Lower leg skin (tissue), 4 donors: ENCODE measurements at places on chromosomes 5 and 9.

DNA sequence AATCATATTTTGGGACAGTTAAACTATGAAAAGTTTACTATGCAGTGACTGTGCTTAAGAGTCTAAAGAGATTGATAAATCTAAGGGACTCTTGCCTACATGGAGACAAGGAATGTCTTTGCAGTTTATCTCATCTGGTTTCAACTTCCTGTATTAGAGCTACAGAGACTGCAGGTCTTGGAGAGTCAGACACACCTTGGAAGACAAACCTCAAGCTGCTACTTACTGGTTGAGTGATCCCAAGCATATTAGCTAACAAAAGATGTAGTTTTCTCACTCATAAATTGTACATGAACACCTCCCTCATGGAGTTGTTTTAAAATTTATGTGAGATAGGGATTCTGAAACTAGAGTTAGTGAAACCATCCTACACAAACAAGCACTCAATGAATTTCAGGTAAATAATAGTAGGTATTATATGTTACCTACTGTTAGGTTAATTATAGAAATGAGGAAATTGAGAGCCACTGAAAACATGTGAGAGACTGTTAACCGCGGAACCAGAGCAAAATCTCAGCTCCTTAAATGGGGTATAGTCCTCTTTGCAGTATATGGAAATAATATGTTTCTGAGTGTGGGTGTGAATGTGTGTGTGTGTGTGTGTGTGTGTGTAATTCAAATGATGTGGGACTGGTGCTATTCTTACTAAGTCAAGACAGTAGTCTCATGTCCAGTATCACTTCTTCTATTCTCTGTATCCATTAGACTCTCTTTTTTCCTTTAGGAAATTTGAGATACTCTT lies 752.1 kb downstream of the DTWD2 start:
- no peak for DNase-seq

GRCh38 chr5:155485386-155485785 lies 471.8 kb downstream of the KIF4B start:
- no peak for DNase-seq

- DNase-seq, result no peak
These were observed 36.0 kb upstream of the CREBRF start for GRCh38 chr5:173020154-173020581.

DNA sequence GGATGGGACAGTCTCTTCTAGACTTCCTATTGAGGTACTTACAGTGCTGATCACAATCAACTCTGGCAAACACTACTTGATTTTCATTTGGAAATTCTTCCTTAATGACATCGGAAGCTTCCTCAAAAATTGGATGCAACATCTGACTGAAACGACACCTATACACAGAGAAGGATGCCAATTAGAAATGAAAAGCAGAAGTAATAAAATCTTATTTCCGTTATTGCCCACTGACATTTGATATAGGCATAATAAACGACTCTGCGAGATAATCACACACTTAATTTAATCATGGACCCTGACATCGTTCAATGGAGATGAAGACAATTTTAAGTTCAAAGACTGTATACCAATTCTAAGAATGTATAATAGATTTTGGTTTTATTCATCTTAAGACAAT lies 46.4 kb downstream of the ERP44 start:
- no peak for DNase-seq

- DNase-seq, result no peak
These were observed 130.9 kb upstream of the GNA14 start for GRCh38 chr9:77779010-77779409.

- no peak for DNase-seq
These were observed 77.0 kb upstream of the LRRTM2 start for GRCh38 chr5:138951986-138952735.

- no peak for DNase-seq
These were observed 1568.5 kb upstream of the WWC1 start for GRCh38 chr5:166722939-166723338.

DNA sequence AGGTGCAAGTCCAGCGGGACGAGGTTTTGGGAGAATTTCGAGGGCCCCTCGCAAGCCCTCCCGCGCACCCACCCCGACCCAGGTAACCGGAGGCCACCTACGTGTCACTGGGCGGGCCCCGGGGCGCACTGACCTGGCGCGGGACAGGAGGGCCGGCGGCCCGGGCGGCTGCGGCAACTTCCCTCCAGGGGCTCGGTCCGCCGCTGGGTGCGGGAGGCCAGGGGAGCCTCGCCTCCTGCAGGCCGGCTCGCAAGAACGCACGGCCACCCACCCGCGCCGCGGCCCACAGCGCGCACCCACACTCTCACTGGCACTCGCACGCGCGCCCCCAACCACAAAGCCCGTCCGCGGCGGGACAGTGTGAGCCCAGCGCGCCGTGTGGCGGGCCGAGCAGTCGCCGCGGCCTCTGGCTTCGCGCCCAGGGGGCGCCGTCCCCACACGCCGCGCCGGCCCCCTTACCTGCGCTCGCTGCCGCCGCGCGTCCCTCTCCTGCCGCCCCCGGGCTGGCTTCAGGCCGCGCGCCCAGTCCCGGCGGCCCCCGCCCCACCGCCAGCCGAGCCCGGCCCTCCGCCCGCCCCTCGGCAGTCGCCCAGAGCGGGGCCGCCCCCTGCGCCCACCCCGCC lies 451 bp downstream of the LPAR1 start:
- DNase-seq, result peak; percentile 87

DNA sequence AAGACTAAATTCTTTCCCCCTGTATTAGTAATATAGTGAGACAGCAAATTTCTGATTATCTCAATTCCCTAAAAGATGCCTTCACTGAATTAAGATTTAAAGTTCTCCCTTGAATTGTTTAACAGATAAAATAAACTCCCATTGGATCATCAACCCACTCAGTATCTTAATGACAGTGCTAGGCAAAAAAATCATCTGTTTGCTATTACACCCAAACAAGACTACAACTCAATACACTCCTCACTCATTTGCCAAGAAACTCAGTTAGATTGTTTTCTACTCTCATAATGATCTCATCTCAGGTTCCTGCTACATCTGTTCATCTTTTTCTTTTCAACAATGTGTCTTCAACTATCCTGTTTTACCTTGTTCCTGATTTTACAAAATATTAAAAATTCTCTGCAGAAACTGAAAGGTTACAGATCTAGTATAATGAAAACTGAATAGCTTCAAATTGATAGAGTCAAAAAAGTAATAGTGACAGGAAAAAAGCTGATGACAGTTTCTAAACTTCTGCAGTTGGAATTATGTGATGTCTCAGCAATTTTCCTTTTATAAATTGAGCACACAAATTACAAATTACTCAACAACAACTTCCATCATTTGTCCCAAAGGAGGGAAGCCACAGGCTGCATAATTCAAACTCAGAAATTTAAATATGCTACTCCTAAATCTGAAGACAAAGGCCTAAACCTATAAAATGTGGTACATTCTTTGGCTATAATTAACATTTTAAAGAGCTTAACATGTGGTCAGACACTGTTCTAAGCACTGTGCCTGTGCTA lies 39.4 kb downstream of the HOMER1 start:
- DNase-seq, result no peak

- DNase-seq, result peak; percentile 79
These were observed 165.6 kb upstream of the IER5L start for GRCh38 chr9:129343424-129344375.

DNA sequence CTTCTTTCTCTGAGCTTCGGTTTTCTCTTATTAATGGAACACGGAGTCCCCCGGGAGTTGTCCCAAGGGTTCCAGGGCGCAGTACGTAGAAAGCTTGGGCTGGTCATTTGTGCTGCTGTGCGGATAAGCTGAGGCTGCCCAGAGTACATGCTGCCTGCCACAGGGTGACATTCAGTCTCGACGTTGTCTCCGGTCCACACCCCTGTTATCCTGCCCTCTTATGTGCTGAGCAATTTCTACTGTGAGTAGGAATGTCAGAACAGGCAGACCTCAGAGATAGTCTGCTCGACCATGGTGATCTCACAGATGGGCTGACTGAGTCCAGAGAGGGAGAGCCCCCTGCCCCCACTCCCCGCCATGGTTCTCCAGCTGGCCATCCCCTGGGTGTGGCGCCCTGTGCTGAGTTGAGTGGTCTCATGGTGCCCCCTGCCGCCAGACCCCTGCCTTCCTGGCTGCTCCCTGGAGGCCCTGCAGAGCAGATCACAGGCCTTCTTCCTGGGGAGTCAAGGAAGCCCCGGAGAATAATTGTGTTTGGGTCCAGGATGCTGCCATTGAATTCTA lies 124.0 kb downstream of the RGS3 start:
- no peak for DNase-seq

GRCh38 chr5:95883185-95884016 lies 60.9 kb upstream of the GLRX start:
- DNase-seq, result no peak

GRCh38 chr9:110337727-110338126 lies at the start of gene TXNDC8:
TSS of gene TXNDC8 (minus strand) at chr9:110337863.
- no peak for DNase-seq

- DNase-seq, result no peak
These were observed 138.8 kb upstream of the NR4A3 start for GRCh38 chr9:99682870-99683269.

- no peak for DNase-seq
These were observed 202.1 kb downstream of the SNX18 start for GRCh38 chr5:54719384-54720283.

DNA sequence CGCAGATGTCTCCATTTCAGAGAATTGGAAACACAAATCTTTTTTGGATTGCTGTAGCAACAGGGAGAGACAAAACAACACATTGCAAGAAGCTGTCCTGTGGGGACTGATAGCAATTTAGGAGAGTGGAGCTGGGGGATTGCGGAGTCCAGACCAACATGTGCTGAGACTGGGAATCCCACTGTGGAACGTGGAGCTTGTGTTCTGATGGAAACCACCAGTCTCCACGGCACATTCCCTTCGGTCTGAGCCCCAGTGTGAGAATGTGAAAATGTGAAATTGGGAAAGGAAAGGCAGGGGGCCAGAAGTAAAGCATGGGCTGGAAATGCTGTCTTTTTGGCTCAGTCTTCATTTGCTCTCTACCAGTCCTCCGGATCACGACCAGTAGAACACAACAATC lies 348.8 kb upstream of the TNC start:
- peak; percentile 18 for DNase-seq

- no peak for DNase-seq
These were observed 222.5 kb downstream of the NXNL2 start for GRCh38 chr9:88757406-88758010.

DNA sequence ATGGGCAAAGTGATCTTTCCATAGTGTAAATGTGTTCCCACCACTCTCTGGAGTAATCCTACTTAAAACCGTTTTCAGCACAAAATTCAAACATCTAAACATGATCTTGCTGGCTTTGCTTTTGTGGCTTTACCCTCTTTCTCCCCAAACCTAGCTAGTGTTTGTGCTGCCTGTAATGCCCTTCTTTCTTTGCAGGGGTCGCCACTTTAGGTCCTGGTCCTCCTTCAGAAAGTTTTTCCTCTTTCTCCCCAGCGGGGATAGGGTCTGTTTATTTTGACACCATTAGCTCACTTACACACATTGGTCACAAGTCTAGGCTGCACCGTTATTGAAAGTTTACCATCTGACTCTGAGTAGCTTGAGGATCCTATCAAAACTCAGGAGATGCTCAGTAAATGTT lies 736 bp upstream of the HSD17B4 start:
- no peak for DNase-seq

DNA sequence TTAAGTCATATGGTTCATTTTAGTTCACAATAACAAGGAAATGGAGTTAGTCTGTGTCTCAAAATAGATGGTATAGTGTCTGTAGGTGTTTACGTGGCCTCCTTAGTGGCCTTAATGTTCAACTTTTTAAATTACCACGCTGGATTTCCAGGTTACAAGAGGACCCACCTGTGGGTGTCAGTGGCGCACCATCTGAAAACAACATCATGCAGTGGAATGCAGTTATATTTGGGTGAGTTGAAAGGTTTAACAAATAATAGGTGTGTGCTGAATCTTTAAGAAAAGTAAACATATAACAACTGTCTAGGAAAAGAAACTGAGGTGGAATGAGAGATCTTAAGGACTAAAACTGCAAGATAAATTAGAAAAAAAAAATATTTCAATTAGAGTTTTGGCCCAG lies 2.9 kb downstream of the UBE2B start:
- DNase-seq, result peak; percentile 12

DNA sequence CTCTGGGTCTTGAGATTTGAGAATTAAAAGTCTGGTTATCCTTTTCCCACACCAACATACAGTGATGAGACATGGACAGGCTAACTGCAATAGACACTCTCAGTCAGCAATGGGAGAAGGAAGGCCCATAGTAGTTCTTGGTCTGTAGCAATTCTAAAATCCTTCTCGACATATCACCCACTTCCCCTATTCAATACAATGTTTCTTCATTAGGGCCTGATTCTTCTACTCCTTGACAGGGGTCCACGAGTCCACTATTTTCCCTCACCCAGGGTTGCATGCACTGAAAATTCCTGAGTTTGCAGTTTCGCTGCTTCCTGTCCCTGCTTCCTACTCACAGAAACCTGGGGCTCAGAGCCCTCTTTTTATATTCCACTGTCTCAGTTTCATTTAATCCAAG lies 402.8 kb downstream of the MAT2B start:
- no peak for DNase-seq

DNA sequence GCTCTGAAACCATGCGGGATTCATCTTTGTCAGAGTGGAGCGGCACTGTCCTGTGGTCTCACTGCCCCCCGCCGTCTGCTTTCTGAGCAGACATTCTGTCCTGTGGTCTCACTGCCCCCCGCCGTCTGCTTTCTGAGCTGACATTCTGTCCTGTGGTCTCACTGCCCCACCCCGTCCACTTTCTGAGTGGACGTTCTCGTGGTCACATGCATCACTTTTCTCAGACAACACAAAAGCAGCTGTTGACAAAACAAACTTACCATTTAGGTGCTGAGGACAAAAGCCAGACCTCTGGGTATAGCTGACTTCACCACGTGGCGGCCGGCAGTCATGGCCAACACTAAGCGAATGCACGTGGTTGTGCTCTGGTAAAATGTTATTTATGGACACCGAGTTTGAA lies 2.8 kb downstream of the LRRC14B start:
- DNase-seq, result no peak

- DNase-seq, result no peak
These were observed 143.8 kb upstream of the FGF10 start for GRCh38 chr5:44532981-44533380.

GRCh38 chr5:4361753-4362152 lies 766.1 kb downstream of the IRX1 start:
- DNase-seq, result no peak

GRCh38 chr5:172807766-172808311 lies 26.2 kb upstream of the ERGIC1 start:
- DNase-seq, result no peak
